ENCODE measurements at places on chromosomes 7 and 10.

GRCh38 chr7:20249920-20250319 is 32.7 kb upstream of the MACC1 start:
- DNase-seq, result no peak

DNA sequence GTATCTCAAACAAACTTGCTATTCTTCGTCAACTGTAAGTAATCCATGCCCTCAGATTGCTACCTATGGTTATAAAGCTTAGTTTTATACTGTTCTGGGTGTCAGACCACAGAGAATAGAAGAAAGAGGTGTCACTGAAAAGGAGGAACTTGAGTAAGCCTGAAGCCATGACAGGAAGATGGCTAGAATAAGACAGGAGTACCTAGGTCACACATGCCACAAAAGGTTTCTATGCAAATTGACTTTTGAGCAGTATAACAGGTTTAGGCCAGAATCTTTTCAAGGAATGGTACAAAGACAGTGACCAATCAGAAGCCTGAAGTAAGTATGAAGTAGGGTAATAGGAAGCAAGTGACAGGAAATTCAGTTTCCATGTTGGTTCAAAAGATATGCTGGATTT is 23.5 kb downstream of the FBXW4 start:
- DNase-seq, result no peak

GRCh38 chr7:112420236-112420861 is 29.9 kb upstream of the IFRD1 start:
- no peak for DNase-seq

GRCh38 chr7:140478246-140479061 is 851 bp downstream of the MKRN1 start:
- peak; percentile 30 for DNase-seq

- DNase-seq, result peak; percentile 13
These were observed 45.3 kb upstream of the CDK1 start for GRCh38 chr10:60732807-60733516.

- DNase-seq, result no peak
These were observed 181.9 kb upstream of the TCF7L2 start for GRCh38 chr10:112768121-112768520.

- no peak for DNase-seq
These were observed 55.6 kb upstream of the PNLIP start for GRCh38 chr10:116490028-116490662.

- DNase-seq, result no peak
These were observed 88.8 kb upstream of the INSIG1 start for GRCh38 chr7:155208681-155209477.

DNA sequence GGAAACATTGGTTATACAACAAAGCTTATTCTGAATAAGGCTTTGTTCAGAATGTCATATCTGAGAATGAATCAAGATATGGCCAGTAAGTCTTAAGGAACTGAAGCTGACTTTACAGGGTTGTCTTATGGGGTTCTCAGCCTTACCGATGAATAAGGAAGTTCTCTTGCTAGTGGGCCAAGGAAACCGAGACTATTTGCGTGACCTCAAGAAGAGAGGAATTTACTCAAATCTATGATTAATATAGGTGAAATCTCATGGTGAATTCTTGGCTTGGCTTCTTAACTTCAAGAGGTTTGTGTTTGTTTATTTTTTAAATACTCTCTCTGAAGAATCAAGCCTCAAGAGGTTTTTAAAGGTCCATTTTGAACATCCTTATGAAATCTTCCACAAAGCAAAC is 4.7 kb upstream of the MRLN start:
- no peak for DNase-seq

- no peak for DNase-seq
These were observed 43.8 kb upstream of the GPR26 start for GRCh38 chr10:123622381-123622780.
